ENCODE measurements at places on chromosomes 12 and 14.
A peak's percentile ranks its signal among the peaks of the same experiment; 100 is the strongest.

DNA sequence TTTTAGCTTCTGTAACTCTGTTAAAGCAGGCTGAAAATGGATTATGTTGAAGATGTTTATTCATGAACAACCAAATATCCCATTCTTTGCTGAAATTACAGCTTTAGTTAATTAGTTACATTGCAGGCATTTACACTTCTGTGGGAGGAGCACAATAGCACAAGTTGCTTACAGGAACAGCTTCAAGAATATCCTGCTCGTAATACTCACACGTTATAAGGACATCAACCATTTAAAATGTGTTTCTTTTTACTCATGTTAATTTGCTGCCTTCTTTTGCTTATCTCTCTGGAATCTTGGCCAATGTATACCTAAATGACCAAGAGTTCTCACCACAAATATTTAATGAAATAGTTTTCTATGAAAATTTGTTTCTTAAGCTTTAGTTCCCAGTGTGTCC lies 305.2 kb upstream of the SYT1 start:
- DNase-seq = no peak

GRCh38 chr12:1843641-1844005 lies 23.3 kb downstream of the LRTM2 start:
- no peak for DNase-seq

DNA sequence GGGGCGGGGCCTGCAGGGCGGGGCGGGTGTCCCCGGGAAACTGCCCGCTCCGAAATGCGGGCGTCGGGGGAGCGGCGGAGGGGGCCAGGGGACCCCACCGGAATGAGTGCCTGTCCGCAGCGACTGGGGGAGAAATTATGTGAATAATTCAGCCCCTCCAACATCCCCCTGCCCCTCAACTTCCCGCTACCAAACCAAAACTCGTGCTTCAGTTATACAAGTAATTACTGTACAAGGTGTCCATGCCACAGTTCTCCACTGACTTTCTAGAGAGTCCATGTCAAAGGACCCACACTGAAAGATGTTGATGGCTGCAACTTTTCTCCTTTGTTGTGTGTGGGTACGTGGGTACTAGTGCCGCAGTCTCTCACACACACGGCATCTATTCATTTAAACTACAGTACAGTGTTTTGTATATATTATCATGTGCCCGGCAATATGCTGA lies 414 bp upstream of the CDK17 start:
- DNase-seq = no peak

DNA sequence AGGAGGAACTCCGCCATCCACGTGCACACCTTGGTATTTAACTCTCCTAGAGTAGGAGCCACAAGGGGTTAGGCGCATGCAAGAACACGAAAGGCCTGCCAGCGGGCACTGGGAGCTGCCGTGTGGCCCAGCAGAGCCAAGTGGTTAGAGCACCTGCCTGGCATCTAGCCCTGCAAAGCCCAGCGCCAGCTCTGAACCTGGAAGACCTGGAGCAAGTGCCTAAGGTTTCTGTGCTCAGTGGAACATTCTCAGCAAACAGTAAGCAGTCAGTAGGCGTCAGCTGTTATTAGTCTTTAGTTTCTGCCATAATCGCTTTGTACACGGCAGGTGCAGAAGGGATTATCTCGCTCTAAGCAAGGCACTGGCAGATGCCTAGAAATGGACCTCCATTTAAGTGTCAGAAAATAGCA lies 55.4 kb downstream of the SETD3 start:
- no peak for DNase-seq

GRCh38 chr12:44248436-44248835 lies 412.6 kb downstream of the TMEM117 start:
- DNase-seq = no peak

DNA sequence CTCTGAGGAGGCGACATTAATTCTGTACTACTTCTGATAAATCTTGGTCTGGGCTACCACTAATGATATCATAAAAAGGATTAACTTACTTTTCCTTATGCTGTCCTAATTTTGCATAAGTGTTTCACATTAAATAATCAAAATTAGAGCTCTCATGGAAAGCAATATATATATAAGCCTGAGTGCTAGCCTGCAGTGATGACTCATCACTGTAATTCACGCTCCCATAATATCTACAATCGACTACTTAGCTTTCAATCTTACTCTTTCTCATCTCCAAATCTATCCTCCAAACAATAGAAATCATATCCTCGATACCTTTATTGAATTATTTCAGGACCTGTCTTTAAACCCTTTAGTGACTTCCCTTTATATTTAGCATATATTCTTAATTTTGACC lies 701.3 kb downstream of the RERGL start:
- no peak for DNase-seq

GRCh38 chr12:65368055-65368454 lies 89.6 kb downstream of the MSRB3 start:
- DNase-seq = no peak

GRCh38 chr12:81465876-81466275 lies 293.3 kb downstream of the PPFIA2 start:
- DNase-seq = no peak

GRCh38 chr12:92061061-92061460 lies 84.6 kb downstream of the BTG1 start:
- DNase-seq = no peak

DNA sequence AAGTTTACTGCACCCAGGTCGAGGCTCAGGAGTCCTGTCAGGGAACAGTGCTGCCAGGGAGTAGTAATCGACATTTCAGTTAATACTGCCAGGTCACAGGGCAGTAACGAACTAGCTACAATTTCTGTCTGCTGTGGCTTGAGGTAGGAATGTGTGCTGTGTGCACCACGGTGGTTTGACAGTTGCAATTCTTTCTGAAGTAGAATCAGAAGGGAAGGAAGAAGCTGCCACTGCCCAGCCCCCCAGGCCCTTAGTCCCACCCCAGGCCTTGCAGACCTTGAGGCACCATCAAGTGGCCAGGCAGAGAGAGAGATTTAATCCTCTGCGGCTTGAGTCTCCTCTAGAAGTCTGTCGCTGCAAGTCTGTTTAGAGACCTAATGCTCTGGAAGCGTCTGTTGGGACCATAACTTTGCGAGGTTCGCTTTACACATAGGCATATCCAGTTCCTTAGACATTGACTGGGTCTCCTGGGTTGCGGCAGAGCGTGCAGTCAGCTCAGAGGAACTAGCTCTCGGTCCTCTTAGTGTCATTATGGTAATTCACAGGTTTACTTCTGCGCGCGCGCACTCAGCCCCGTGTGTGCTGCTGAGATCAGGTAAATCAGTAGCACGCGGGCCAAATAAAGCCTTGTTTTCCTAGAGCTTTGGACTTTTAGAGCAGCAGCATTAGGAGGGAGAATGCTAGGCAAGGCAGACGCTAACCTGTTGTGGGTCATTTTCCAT lies 9.8 kb downstream of the NKX2-1 start:
- no peak for DNase-seq

DNA sequence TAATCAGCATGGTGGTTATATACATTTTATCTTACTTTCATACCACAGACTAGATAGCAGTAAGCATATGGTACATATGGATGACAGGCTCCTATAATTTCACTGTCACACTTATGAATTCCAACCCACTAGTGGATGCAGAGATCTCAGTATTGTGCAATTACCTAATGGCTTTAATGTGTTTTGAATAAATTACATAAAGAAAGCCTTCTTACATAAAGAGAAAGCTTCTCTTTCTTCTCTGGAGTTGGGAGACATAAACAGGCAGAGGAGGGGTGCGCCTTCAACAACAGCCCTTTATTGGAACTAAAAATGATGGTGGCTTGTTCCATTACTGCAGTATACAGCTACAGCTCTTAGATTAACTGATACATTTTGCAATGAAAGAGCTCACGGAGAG lies 52.6 kb downstream of the SAV1 start:
- DNase-seq = no peak

GRCh38 chr12:124715121-124715990 lies 147.9 kb upstream of the NCOR2 start:
- no peak for DNase-seq

- DNase-seq = no peak
Measured at GRCh38 chr12:57429473-57430111, 1.3 kb downstream of the R3HDM2 start.

GRCh38 chr14:29354486-29354885 lies 573.2 kb downstream of the PRKD1 start:
- DNase-seq = no peak

GRCh38 chr14:83053022-83053710 lies 1519.5 kb upstream of the SEL1L start:
- DNase-seq = no peak

- DNase-seq = no peak
Measured at GRCh38 chr12:2925322-2925995, 33.7 kb upstream of the TEAD4 start.

DNA sequence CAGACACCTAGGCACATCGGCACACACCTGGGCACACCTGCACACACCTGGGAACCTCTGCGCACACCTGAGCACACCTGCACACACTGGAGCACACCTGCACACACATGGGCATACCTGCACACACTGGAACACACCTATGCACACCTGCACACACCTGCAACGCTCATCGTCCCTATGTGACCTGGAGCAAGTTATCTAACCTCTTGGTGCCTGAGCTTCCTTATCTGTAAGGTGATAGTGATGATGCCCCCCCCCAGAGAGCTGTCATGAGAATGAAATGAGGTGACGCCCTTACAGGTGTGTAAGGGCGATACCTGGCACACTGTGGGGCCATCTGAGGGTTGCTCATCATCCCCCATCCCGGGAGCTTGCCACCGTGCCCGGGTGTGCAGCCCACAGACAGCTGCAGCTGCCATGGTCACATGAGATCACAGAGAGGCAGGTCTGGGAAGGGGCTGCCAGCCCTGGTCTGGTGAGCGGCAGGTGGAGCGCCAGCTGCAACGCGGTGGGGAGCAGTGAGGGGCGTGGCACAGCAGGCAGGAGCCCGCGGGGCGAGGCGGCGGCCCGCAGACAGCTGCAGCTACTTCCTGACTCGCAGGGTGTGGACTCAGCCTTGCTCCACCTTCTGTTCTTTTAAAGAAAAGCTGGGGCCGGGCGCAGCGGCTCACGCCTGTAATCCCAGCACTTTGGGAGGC lies 59.9 kb upstream of the FBRSL1 start:
- DNase-seq = peak; percentile 45

- peak; percentile 69 for DNase-seq
Measured at GRCh38 chr12:107607464-107608392, 77.9 kb upstream of the PWP1 start.

DNA sequence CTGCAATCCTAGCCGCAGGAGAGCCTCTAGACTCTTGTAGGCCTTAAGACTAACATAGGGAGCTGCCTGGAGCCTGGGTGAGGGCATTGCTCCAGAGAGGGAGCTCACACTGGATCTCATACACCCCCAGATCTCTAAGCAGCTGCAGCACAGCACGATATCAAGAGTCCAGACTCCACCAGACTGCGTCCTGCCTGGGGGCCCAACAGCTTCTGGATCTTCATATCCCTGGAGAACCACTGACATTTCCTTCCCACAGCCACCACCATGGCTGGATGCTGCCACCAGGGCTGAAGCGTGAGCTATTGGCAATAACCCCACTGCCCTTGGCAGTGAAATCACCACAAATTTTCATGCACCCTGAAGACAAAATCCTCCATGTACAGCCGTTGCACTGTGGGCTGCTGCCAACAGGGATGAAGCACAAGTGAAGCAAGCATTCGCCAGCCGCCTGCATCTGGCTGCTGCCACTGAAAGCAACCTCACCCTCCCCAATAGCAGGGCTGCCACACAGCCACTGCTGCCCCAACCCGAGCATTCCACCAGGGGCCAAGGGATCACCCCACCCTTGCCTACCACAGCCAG lies 28.2 kb downstream of the CACNA2D4 start:
- no peak for DNase-seq

GRCh38 chr12:47586952-47587669 lies 118.7 kb downstream of the RPAP3 start:
- no peak for DNase-seq

- no peak for DNase-seq
Measured at GRCh38 chr12:128323145-128323920, 56.4 kb downstream of the TMEM132C start.

GRCh38 chr12:116540622-116541152 lies 18.5 kb upstream of the MAP1LC3B2 start:
- no peak for DNase-seq

- DNase-seq = no peak
Measured at GRCh38 chr12:92466391-92467305, 236.1 kb upstream of the PLEKHG7 start.

- no peak for DNase-seq
Measured at GRCh38 chr12:125160281-125160955, 95.2 kb downstream of the AACS start.

DNA sequence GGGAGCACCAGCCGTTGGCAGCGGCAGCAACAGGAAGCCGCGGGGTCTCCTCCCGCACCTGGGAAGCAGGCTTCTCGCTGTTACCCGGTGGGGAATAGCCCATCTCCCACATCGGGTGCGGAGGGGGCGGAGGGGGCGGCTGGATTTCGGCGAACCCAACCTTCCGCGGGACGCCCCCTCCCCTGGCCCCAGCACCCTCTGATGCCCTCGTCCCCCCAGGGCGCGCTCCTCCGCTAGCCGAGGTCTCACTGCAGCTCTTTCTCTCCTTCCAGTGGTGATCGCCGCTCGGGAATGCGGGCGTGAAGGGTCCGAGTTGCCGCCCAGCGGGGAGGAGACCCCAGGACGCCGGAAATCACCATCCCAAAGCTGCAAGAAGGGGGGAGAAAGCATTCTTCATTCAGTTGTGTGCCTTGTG lies 303 bp downstream of the SAMD4A start:
- DNase-seq = no peak

DNA sequence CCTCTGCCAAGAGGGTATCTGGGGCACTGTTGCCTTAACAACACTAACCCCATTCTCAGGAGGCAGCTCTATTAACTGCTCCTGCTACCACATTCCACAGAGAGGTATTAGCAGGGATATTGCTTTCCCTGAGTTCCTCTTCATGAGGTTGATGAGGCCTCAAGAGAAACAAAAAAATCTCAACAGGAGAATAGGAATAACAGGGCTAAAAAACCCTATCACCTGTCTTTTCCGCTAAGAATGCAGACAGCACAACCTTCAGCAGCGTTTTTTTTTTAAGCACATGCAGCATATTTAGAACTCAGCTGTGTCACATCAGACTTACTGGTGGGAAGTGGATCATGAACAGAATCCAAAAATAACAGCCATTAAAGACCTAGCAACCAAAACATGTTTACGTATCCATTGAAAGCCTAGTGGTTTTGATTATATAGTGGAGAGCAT lies 29.2 kb downstream of the ATF7 start:
- DNase-seq = no peak

GRCh38 chr12:50021031-50021430 lies 4.3 kb downstream of the RACGAP1 start:
- DNase-seq = no peak

DNA sequence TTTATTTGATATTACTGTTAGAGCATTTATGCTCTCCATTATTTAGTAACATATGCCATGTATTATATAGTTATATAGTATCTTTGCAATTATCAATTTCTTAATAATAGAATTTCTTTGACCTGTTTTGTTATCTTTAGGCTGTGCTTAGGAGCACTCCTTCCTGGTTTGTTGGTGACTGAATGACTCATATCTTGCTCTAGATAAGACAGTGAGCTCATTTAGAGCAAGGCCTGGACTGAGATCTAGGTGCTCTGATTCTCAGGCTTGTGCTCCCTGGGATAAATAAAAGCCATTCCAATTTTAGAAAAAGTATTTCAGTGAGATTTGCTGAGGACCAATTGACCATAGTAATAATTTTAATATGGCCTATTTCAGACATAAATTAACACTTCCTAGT lies 951.2 kb downstream of the FLRT2 start:
- no peak for DNase-seq

GRCh38 chr12:46549527-46550265 lies 177.1 kb upstream of the SLC38A2 start:
- peak; percentile 74 for DNase-seq

- no peak for DNase-seq
Measured at GRCh38 chr14:96757456-96757855, 39.7 kb upstream of the VRK1 start.
